ENCODE measurements at places on chromosomes 12 and 14.

GRCh38 chr12:86597431-86597830 is 341.2 kb upstream of the MGAT4C start:
- DNase-seq: no peak

DNA sequence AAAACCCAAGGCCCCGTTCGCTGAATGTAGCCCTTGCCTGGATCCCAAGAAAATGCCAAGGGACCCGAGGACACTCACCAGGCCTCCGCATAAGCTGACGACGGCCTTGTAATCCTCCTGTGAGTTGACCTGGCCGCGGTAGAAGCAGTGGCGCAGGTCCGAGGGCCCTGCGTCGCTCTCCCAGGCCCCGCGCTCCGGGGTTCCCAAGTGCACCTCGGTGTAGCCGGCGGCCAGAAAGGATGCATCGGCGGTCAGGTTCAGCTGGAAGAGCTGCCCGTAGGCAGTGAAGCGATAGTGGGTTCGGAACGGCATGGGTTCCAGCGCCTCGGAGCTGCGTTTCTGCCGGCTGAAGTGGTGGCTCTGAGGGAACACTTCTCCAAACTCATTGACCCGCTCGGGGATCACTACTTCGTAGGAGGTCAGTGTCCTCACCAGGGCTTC is 1.2 kb downstream of the ADAMTS20 start:
- no peak for DNase-seq

DNA sequence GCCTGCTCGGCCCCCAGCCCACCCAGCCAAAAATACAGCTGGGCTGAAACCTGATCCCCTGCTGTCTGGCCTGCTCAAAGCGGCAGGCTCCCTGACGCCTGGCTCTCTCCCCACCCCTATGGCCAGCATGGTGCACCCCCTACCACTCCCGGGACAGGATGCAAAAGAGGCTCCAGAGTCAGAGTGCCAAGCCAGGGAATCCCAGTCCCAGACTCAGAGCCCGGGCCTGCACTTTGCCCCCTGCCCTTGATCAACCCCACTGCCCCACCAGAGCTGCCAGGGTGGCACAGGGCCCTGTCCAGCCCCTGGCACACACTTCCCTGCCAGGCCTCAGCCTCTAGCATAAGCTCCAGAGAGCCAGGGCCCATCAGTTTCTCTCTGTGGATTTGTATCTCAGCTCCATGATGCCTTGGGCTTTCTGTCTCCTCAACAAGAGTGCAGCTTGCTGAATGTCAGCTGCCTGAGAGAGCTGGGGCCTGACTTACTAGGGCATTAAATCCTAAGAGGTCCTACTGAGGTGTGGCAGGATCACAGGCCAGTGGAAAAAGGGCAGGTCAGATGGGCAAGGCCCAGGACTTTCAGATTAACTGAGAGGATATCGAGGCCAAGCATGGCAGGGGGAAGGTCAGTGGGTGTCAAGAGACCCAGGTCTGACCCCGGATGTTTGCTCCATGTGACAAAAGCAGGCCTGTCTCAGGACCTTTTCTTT is 13.9 kb downstream of the ACVRL1 start:
- DNase-seq: no peak

DNA sequence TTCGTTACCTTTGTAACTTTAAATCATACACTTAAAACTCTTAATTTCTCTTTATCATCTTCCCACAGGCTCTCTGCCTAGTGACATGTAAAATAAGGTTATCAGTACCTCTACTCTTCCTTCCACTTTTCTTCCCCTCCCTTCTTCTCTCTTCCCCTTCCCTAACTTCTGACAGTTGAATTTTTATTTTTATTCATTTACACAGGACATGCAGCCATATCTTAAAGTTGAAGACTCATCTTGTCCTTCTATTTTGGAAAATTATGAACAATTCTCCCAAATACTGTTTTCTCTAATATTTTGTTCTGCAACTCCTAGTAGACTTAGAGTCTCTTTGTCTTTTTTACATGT is 263.9 kb downstream of the FBXL14 start:
- DNase-seq: no peak

DNA sequence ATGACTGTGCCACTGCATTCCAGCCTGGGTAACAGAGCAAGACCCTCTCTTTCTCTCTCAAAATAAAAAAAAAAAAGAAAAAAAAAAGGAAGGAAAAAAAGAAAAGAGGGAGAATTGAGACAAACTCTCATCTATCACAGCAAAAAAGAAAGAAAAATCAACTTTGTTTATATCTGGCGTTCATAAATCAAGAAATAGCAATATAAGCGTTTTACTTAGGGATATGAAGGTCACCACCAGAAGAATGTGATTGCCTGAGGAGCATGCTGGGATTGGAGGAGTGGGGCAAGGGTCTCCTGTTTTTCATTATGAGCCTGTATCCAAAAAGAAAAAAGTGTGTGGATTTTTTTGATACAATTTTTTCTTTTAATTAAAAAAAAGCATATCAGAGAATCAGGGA is 78.4 kb downstream of the HECTD4 start:
- no peak for DNase-seq

- no peak for DNase-seq
Measured at GRCh38 chr14:101548710-101549109, 12.6 kb upstream of the DIO3 start.

- DNase-seq: no peak
Measured at GRCh38 chr12:105084251-105085250, at the start of gene ALDH1L2. ALDH1L2 (minus strand) TSS chr12:105084458; CDS start chr12:105084436, 22 bp downstream.

DNA sequence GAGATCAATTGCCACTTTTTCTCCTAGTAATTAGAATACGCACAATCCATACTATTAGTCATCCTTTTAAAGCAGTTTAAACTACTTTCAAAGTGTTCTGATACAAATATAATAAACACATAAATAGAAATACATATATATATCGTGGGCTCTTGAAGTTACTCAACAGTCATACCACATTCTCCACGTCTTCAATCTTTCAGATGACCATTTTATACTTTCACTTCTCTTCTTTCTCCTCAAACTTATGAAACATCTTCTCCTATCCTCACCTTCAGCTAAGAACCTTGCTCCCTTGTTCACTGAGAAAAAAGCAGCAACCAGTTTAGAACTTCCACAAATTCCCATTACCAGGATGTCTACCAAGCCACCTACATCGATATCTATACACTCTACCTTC is 19.2 kb downstream of the CEP290 start:
- no peak for DNase-seq

GRCh38 chr12:17661250-17661649 is 428.7 kb downstream of the RERGL start:
- no peak for DNase-seq

GRCh38 chr14:90295870-90296516 is 35.7 kb downstream of the NRDE2 start:
- DNase-seq: no peak

DNA sequence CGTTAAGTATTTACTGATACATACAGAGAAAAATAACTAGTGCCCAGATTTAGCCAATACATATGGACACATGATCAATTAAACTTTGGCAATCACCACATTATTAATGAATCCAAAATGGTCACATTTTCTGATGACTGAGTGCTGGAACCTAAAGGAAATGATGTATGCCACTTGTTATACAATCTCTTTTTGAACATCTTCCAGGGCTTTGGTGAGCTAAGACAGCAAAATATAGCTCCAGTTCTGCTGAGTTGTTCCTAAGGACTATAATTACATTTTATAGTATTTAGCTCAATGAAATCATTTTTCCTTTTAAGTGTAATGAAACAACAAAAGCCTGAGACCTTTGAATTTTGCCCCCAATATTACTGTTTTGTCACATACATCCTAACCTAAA is 329.1 kb upstream of the ATP2B1 start:
- DNase-seq: no peak

- no peak for DNase-seq
Measured at GRCh38 chr12:75716291-75717025, 205.0 kb upstream of the KRR1 start.

GRCh38 chr12:82174383-82174782 is 183.8 kb downstream of the CCDC59 start:
- no peak for DNase-seq

DNA sequence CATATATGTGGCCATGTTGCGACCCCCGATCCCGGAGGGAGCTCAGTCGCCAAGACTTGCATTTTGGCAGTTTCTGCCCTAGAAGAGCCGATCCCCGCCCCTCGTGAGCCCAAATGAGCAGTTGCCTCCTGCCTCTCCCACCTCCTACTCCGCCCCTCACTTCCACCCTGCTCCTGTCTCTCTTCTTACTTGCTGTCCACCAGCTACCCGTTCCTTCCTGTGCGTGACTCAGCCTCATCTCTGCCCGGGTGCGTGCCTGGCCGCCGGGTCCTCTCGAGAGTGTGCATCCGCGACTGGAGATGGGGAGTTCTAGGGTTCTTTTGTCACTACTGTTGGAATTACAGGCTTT is 585 bp downstream of the GPATCH2L start:
- DNase-seq: peak; percentile 84

DNA sequence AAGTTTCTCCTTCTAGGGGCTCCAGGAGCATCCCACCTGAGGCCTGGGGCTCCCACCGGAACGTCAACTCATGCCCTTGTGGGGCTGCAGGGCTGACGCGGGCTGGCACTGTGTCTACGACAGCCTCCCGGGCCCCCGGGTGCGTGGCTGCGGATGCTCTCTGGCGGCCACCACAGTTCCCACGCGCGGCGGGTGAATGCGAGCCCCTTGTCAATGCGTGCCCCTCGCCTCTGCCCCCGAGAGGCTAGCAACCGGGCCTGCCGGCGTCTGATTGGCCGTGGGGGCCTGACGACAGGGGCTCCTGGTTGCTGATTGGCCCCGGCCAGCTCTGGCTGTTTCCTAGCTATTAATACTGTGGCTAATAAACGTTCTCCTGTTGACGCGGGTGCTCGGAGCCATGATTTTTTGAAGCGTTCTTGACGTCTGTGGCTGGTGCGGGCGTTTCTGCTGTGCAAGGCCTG is 1.8 kb upstream of the MEG3 start:
- DNase-seq: no peak

- no peak for DNase-seq
Measured at GRCh38 chr14:103014466-103015228, 42.7 kb downstream of the CDC42BPB start.

- DNase-seq: no peak
Measured at GRCh38 chr12:25959071-25959961, 834 bp downstream of the RASSF8 start.

DNA sequence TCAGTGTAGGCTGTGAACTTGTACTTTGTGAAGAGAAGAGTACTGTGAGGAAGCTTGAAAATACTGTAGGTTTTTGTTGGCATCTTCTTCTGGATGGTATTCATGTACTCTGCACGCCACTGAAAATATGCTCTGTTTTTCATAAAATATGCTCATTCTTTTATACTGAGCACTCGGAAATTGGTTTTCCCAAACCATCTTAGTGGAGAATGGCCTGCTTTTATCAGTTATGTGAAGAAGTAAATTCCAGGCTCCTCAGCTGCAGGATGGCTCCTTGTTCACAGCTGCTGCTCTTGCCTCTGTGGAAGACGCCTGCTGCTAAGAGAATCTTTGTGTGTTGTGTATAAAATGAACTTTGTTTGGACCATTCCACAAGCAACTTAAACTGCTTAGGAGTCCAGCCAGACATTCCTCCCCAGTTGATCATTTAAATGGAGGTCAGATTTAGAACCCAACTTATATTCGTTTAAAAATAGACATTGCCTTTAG is 443.5 kb upstream of the RGS6 start:
- no peak for DNase-seq

DNA sequence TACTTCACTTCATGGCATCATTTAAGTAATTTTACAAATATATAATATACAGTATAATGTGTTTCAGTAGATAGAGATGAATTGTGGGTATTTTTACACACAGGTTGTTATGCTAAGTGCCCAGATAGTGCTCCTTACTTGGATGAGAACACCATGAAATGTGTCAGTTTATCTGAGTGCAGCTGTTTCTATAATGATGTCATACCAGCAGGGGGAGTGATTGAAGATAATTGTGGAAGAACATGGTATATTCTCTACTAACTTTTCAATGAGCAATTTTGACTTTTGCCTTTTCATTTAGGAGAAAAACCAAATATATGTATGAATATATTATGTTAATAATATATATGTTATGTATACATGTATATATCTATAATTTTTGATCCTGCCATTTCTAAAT is 221.6 kb downstream of the LRRK2 start:
- DNase-seq: no peak

DNA sequence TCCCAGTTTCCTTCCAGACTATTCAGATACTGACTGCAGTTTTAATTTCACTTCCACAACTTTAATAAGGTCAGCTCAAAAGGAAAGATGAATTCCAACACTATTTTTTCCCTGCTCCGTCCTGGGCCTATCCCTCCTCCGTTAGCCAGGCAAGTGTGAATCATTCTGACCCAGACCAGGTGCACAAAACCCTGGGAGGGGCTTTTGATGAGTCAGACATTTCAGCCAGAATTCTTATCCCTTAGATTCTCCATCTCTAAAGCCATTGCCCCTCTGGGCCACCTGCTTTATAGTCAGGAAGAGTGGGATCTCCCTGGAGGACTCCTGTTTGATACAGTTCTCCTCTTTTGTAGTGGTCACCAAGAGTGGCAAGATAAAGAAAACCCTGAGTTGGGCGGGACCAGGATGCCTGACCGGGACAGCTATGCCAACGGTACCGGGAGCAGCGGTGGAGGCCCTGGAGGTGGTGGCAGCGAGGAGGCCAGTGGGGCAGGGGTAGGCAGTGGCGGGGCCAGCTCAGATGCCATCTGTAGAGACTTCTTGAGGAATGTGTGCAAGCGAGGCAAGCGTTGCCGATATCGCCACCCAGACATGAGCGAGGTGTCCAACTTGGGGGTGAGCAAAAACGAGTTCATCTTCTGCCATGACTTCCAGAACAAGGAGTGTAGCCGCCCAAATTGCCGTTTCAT is 2.2 kb downstream of the ZC3H10 start:
- no peak for DNase-seq

- DNase-seq: no peak
Measured at GRCh38 chr14:63633801-63634200, 7.9 kb downstream of the WDR89 start.

DNA sequence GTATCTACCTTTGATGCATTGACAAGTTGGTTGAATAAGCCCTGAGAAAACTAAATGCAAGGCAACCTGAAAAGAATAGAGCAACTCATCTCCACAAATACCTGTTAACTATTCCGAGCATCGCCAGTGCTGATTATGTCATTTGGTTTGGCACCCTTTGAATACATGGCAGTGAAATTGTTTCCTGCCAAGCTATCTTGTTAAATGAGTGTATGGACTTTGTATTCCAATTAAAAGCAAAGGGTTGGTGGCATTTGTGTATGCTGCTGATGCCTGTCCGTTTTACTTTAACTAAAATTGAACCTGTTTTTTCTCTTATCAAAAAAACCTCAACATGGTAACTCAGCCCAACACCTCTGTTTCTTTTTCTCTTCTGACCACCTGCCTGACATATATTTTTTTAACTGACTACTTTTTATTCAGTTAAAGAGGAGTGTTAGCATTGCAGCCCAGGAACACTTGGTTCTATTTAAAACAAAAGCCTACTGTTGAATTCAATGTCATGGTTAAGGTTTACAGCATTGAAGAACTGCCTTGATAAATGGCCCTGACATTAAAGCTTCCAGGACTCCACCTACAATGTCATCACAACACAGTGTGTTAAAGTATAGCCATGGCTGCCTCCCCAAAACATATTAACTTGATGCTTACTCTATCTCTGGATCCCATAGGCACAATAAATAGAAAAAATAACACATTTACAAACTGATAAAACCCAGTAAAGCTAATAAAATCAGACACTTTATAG is 838.3 kb upstream of the NOVA1 start:
- no peak for DNase-seq

- DNase-seq: no peak
Measured at GRCh38 chr12:115857160-115857920, 420.2 kb downstream of the MED13L start.

GRCh38 chr12:48999371-49000131 is at the start of gene DDN:
DDN (minus strand) TSS chr12:48999375; CDS start chr12:48999287, 88 bp downstream.
- peak; percentile 44 for DNase-seq

- no peak for DNase-seq
Measured at GRCh38 chr14:101360054-101360911, 201.0 kb upstream of the DIO3 start.
